ENCODE measurements at places on chromosomes 4 and X. TPM values are rescaled to one million over a fixed set of nuclear protein-coding genes. Genes with fewer than 3 reads are reported as not detected.

- H3K4me1 ChIP-seq: no peaks in the 10 kb centered on the region
- H3K27ac ChIP-seq: no peak overlapping the region
- H3K4me3 ChIP-seq: no peak overlapping the region
- H3K27me3 ChIP-seq: no peaks in the 10 kb centered on the region
Measured at GRCh38 chr4:54908763-54909162, 216.6 kb downstream of the KDR start.

- H3K27ac ChIP-seq: no peak overlapping the region
- no peaks in the 10 kb centered on the region for H3K27me3 ChIP-seq
- no peaks in the 10 kb centered on the region for H3K36me3 ChIP-seq
Measured at GRCh38 chrX:56817179-56817578, 88.1 kb downstream of the NBDY start.

DNA sequence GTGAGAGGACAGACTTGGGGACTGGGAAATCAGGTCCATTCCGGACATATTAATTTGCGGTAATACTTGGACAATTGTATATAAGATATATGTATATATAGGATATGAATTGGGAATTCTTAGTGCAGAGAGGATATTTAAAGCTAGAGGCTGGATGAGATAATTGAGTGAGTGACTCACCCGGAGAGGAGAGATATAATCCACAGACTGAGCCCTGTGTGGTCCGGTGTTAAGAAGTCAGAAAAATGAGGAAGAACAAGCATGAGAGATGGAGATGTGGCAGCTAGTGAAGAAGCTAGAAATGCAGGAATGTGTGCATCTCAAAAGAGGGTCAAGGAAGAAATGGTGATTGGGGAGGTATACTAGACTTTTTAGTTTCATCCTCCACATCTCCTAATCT, 336.2 kb downstream of the SLC7A11 start:
- H3K27me3 ChIP-seq: no peaks in the 10 kb centered on the region
- H3K4me1 ChIP-seq: no peaks in the 10 kb centered on the region
- no peak overlapping the region for H3K4me3 ChIP-seq
- no peaks in the 10 kb centered on the region for H3K36me3 ChIP-seq
- H3K27ac ChIP-seq: no peak overlapping the region

GRCh38 chr4:8235686-8236085, 33.9 kb upstream of the HTRA3 start:
- no peaks in the 10 kb centered on the region for H3K4me1 ChIP-seq
- H3K36me3 ChIP-seq: peaks cover 44% of the 10 kb centered on the region
- H3K4me3 ChIP-seq: no peak overlapping the region
- H3K27me3 ChIP-seq: no peaks in the 10 kb centered on the region
- no peak overlapping the region for H3K27ac ChIP-seq

The DKK2 gene
- total RNA-seq: 1.8 TPM

DNA sequence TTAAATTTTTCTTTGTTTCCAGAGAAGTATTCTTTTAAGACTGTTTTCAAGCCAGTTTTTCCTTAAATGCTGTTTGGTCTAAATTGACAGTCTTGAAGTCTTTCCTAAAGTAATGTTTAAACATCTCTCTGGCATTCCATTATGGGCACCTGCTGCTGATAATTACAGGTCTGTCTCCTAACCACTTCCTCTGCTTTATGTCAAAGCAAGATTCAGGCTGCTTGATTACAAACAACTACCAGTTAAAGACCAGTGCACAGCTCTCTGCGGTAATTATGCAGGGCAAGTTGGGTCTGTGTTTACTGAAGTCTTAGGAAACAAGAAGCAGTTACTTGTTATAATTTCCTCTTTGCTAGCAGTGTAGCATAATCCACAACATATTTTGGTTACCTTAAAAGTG, 17.6 kb downstream of the UNC5C start:
- H3K27ac ChIP-seq: no peak overlapping the region
- no peak overlapping the region for H3K4me3 ChIP-seq
- H3K27me3 ChIP-seq: no peaks in the 10 kb centered on the region
